ENCODE measurements at places on chromosomes 16 and 17.

DNA sequence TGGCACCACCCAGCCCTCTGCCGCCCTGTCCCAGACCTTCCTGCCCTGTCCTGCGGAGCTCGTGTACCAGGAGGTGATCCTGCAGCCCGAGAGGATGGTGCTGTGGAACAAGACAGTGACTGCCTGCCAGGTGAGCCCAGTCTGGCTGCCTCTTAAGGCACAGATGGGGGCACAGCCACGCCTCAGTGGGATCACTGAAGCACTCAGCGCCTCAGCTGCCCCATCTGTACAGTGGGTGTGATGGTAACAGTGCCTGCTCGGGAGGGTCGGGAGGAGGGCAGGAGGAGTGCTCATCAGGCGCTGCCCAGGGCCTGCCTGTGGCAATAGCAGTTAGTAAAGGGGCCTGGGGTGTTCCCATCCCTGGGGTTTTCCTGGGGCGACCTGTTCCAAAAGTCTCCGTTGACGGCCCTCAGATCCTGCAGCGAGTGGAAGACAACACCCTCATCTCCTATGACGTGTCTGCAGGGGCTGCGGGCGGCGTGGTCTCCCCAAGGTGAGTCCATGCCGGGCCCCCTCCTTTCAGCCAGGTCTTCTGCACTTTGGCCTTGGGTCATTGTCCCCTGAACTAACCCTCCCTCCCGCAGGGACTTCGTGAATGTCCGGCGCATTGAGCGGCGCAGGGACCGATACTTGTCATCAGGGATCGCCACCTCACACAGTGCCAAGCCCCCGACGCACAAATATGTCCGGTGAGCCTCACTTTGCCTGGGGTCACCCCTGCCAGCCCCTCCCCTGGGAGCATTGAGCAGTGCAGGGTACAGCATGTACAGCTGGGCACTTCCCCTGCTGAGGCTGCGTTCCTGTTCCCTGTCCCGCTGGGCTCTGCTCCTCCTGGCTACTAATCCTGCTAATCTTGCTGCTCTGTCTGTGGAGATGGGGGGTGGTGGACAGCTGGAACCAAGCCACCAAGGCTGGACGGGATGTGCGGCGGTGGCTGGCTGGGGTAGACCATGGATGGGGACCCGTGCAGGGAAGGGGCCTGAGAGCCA lies 4.5 kb upstream of the TCAP start:
- no peak for DNase-seq

DNA sequence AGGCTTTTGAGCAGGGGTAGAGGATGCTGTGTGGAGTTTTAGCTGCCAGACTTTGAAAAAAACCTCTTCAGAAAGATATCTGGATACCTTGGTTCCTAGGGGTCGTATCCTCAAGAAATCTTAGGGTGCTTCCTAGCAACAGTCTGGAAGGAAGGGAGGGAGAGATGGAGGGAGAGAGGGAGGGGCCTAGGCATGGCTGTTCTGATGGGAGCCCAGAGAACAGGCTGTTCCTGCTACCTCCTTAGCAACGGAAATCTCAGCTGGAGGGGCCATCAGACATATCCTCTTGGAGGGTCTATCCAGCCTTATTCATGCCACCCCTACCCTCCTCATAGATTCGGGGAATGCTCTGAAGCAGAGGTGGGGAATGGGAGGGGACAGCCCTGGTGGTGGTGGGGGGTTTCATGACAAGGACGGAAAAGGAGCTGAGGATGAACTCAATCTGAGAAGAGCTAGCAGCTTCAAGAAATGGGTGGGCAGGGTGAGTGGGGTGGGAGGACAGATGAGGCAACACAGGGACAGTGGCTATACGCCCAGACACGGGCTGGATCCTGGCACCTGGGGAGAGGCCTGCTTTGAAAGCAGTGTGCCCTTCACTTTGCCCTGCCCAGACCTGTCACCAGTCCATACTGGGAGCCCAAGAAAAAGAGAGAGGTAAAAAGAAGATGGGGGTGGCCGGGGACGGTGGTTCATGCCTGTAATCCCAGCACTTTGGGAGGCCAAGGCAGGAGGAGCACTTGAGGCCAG lies 2.9 kb upstream of the THRA start:
- DNase-seq: no peak

- DNase-seq: no peak
Observed at GRCh38 chr16:7321661-7322060, 11.0 kb upstream of the RBFOX1 start.

DNA sequence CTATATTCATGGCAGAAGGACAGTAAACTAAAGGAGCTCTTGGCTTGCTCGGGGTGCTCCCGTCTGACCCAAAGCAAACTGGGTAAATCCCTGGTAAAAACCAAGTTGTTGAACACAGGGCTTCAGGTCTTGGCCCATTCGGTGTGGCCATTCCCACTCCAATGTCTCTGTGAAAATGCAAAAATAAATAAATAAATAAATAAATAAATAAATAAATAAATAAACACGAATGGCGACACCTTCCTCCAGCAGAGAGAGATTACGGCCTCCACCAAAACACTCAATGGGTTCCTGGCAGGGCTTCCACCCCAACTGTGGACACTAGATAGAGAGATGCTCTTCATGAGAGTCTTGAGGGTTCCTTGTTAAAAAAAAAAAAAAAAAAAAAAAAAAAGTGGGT lies 325.3 kb downstream of the SOX9 start:
- DNase-seq: no peak

DNA sequence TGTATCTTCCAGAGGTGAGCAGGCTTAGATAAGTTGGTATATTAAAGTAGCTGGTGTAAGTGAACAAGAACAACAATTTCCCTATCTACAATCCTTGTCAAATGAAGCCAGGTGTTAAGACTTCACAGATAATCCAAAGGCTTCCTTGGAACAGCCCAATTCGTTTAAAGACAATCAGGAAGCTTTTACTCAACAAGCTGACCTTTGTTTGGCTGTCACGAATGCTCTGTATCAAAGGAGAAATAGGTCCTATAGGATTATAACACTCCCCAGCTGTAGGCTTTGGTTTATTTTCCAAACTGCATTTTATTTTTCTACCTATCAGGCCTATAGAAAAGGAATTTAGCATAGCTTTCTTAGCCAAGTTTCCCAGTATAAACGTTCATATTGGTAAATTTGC lies 766.5 kb upstream of the GOT2 start:
- no peak for DNase-seq

DNA sequence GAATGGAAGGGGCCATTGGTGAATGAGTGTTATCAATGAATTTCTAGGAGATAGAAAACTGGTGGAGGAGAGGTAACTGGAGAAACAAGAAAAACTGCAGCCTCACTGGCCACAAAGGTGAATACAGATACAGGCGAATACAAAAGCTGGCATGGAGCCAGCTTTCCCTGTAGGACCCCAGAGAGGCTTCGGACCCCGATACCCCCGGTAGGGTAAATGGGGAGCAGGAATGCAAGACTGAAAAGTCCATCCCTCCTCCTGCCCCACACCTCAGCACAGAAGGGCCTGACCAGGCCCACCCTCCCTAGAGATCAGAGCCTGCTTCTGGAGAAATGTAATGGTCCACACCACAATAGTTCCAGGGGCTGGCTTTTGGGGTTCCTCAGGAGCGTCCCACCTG lies 4.9 kb upstream of the MYLK3 start:
- DNase-seq: no peak
